Large intestine (tissue), 12 donors: ENCODE measurements at places on chromosomes 12 and 14.

- H3K27me3 ChIP-seq, result no peaks in the 10 kb centered on the region
- H3K36me3 ChIP-seq, result no peaks in the 10 kb centered on the region
- H3K27ac ChIP-seq, result no peak overlapping the region
- no peak overlapping the region for H3K4me3 ChIP-seq
- no peaks in the 10 kb centered on the region for H3K4me1 ChIP-seq
Observed at GRCh38 chr12:9118158-9118557, 2.4 kb upstream of the A2M start.

DNA sequence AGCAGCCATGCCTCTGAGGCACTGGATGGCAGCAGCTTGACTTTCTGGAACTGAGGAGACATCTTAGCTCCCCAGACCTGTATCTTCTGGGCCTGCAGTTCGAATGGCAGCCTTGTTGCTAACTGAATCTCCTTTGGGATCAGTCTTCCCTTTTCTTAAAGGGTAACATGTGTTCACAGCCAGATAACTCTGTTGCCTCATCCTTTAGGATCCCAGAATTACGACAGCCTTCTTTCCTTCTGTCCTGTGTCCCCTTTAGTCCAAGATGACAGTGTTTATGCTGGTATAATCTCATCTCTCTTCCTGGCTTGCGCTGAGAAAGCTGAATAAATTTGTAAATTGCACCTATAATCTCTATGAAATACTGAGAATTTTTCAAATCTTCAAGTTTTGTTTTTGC, 9.1 kb upstream of the ERC1 start:
- DNase-seq, result no peak
- no peak overlapping the region for H3K4me3 ChIP-seq
- no peak overlapping the region for H3K27ac ChIP-seq
- H3K4me1 ChIP-seq, result no peaks in the 10 kb centered on the region
- no peaks in the 10 kb centered on the region for H3K36me3 ChIP-seq

- no peak overlapping the region for H3K27ac ChIP-seq
- DNase-seq, result no peak
- H3K4me3 ChIP-seq, result no peak overlapping the region
- H3K36me3 ChIP-seq, result no peaks in the 10 kb centered on the region
- H3K27me3 ChIP-seq, result no peaks in the 10 kb centered on the region
Observed at GRCh38 chr14:48628870-48629269, 953.5 kb upstream of the MDGA2 start.

- peaks cover 4% of the 10 kb centered on the region for H3K27me3 ChIP-seq
- H3K27ac ChIP-seq, result no peak overlapping the region
- H3K36me3 ChIP-seq, result no peaks in the 10 kb centered on the region
- peaks cover 3% of the 10 kb centered on the region for H3K4me1 ChIP-seq
- no peak overlapping the region for H3K4me3 ChIP-seq
Observed at GRCh38 chr12:2044165-2044564, 8.6 kb upstream of the CACNA1C start.

DNA sequence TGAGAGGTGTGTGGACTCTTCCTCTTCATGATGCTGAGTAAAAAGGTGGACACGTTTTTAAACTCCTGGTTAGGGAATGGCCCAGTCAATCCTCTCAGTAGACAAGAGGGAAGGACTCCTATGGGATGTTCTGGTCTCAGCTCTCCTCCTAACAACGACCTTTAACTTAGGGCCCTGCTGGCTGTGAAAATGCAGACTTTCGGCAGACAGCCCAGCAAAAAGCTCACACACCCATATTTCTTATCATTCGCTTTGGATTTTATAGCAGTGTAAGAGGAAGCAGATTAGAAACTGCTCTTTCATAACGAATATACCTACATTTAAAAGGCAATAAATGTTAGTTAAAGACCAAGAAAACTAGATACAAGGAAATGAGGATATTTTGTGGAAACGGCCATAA, 18.0 kb upstream of the YARS2 start:
- H3K27ac ChIP-seq, result peak overlapping the region; percentile 41
- H3K36me3 ChIP-seq, result no peaks in the 10 kb centered on the region
- H3K27me3 ChIP-seq, result no peaks in the 10 kb centered on the region
- H3K4me1 ChIP-seq, result peaks cover 20% of the 10 kb centered on the region

- no peaks in the 10 kb centered on the region for H3K4me1 ChIP-seq
- no peaks in the 10 kb centered on the region for H3K27me3 ChIP-seq
- H3K4me3 ChIP-seq, result no peak overlapping the region
- H3K36me3 ChIP-seq, result no peaks in the 10 kb centered on the region
- no peak overlapping the region for H3K27ac ChIP-seq
Observed at GRCh38 chr12:93877446-93877845, 200.3 kb downstream of the CRADD start.

DNA sequence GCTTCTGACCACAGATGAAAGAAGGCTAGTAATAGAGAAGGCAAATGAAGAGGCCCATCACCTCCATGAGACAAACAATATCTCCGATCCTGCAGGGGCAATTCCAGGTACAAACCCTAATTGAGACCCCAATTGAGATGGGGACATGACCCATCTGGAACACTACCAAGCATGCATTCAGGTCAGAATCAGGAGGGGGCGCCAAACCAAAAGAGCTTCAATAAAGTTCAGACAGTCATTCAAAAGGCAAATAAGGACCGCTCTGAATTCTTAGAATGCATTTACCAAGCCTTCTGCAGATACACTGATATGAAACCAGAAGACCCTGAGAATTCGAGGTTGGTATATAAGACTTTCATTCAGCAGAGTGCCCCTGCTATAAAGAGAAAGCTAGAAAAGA, 10.2 kb upstream of the EDDM3B start:
- no peaks in the 10 kb centered on the region for H3K27me3 ChIP-seq
- H3K4me1 ChIP-seq, result no peaks in the 10 kb centered on the region
- H3K4me3 ChIP-seq, result no peak overlapping the region
- H3K27ac ChIP-seq, result no peak overlapping the region

GRCh38 chr14:31953210-31953609, 123.9 kb upstream of the ARHGAP5 start:
- DNase-seq, result no peak
- H3K4me1 ChIP-seq, result peaks cover 12% of the 10 kb centered on the region
- H3K4me3 ChIP-seq, result no peak overlapping the region
- H3K27me3 ChIP-seq, result no peaks in the 10 kb centered on the region
- no peaks in the 10 kb centered on the region for H3K36me3 ChIP-seq

DNA sequence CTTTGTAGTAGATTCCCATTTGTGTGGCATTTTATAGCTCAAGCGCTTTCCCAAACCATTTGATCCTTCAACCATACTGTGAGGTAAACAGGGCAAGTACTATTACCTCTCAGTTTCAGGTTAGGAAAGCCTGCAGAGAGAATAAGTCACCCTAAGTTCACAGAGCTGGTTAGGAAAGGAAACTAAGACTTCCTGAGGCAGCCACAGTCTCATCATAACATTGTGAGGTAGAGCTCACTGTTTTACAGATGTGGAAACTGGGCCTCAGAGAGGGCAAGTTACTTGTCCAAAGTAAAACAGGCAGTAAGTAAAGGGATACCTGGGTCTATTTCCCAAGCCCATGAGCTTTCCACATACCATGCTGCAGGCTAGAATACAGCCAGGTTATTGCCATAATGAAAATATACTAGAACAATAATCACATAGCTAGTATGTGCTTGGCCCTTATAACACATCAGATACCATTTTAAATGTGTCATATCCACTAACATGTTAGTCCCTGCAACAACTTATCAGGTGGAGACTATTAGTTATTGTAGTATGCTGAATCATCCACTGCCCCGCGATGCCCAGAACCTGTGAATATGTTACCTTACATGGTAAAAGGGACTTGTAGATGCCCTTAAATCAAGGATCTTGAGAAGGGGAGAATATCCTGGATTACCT, 150.9 kb upstream of the GRIP1 start:
- no peaks in the 10 kb centered on the region for H3K27me3 ChIP-seq
- H3K36me3 ChIP-seq, result no peaks in the 10 kb centered on the region
- DNase-seq, result no peak
- H3K27ac ChIP-seq, result no peak overlapping the region
- peaks cover 6% of the 10 kb centered on the region for H3K4me1 ChIP-seq

GRCh38 chr12:106753526-106753925, 21.0 kb upstream of the RIC8B start:
- H3K27ac ChIP-seq, result no peak overlapping the region
- H3K27me3 ChIP-seq, result no peaks in the 10 kb centered on the region
- no peak for DNase-seq

- H3K36me3 ChIP-seq, result no peaks in the 10 kb centered on the region
- no peak overlapping the region for H3K4me3 ChIP-seq
- H3K27me3 ChIP-seq, result no peaks in the 10 kb centered on the region
- H3K27ac ChIP-seq, result no peak overlapping the region
Observed at GRCh38 chr12:61546296-61546695, 713.9 kb upstream of the USP15 start.

DNA sequence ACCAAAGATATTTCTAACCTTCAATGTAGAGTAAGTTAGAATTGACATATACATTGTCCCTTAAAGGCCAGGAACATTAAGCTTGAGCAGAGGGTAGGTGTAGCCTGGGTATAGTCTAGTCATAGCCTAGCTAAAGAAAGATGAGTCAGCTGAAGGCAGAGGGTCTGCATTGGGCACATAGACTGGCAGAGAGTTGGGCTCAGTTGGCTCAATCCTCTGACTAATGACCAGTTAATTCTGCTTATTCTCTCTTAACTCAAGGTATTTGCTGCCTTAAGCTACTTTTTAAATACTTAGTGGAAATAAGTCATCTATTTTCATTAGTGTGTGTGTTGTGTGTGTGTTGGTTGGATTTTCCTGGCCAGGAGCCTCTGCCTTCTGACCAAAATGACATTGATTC, 467.1 kb downstream of the RAD51B start:
- no peaks in the 10 kb centered on the region for H3K36me3 ChIP-seq
- DNase-seq, result no peak
- no peak overlapping the region for H3K4me3 ChIP-seq
- no peaks in the 10 kb centered on the region for H3K27me3 ChIP-seq
- peaks cover 29% of the 10 kb centered on the region for H3K4me1 ChIP-seq

DNA sequence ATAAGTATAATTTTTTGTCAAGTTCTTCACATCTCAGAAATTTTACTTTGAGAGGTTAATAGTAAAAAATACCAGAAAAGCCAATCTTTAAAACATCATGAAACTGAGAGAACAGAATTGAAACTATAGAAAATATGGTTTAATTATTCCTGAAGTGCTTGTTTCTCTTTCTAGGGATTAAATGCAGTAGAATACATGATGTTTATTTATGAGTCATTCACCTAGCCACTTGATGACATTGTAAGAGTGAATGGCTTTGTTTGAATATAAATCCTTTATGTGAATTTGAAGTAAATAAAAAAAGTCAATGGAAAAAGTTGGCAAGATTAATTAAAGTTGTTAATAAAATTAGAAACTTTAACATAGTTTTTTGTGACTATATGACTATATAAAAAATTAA, 48.4 kb downstream of the KTN1 start:
- H3K36me3 ChIP-seq, result peaks cover 31% of the 10 kb centered on the region
- no peak overlapping the region for H3K4me3 ChIP-seq
- H3K4me1 ChIP-seq, result no peaks in the 10 kb centered on the region
- H3K27ac ChIP-seq, result no peak overlapping the region
- no peak for DNase-seq
- H3K27me3 ChIP-seq, result no peaks in the 10 kb centered on the region

- no peak overlapping the region for H3K27ac ChIP-seq
- H3K4me3 ChIP-seq, result no peak overlapping the region
- no peaks in the 10 kb centered on the region for H3K36me3 ChIP-seq
- no peaks in the 10 kb centered on the region for H3K4me1 ChIP-seq
- no peak for DNase-seq
- H3K27me3 ChIP-seq, result no peaks in the 10 kb centered on the region
Observed at GRCh38 chr12:1882850-1883470, 35.5 kb downstream of the CACNA2D4 start.

DNA sequence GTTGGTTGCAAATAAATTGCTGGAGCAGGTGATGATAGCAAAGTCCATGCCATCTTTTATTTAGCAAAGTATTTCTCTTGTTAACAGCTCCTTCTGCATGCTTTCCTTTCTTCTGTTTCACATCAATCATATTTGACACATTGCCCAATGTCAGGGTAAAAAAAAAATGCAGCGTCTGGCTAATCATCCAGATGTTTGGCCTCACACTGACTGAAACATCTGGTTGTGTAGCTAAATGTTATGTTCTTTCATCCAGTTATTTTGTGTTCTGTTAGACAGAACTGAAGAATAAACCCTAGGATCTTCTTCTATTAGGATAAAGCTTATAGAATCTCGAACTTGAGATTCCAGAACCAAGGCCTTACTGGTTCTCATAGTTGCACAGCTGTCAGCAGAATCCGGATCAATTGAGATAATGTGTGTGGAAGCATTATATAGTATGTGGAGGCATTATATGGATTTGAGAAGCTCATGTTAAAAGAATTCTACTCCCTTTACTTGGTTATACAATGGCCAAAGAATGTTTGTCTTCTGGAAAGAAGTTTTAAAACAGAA, 859.2 kb downstream of the DIO2 start:
- no peak overlapping the region for H3K27ac ChIP-seq
- no peak for DNase-seq
- H3K27me3 ChIP-seq, result no peaks in the 10 kb centered on the region
- H3K4me1 ChIP-seq, result no peaks in the 10 kb centered on the region

- no peaks in the 10 kb centered on the region for H3K4me1 ChIP-seq
- DNase-seq, result no peak
- H3K4me3 ChIP-seq, result no peak overlapping the region
- H3K36me3 ChIP-seq, result no peaks in the 10 kb centered on the region
- H3K27me3 ChIP-seq, result no peaks in the 10 kb centered on the region
Observed at GRCh38 chr14:49193332-49194065, 392.7 kb downstream of the RPS29 start.

GRCh38 chr12:104459368-104459909, 2.7 kb downstream of the CHST11 start:
- no peak overlapping the region for H3K4me3 ChIP-seq
- no peaks in the 10 kb centered on the region for H3K36me3 ChIP-seq
- H3K27ac ChIP-seq, result no peak overlapping the region
- H3K27me3 ChIP-seq, result peaks cover 56% of the 10 kb centered on the region

GRCh38 chr12:5088586-5089264, 45.0 kb downstream of the KCNA5 start:
- H3K4me1 ChIP-seq, result no peaks in the 10 kb centered on the region
- DNase-seq, result no peak

GRCh38 chr12:32868885-32869284, 27.7 kb downstream of the PKP2 start:
- no peak overlapping the region for H3K27ac ChIP-seq
- no peaks in the 10 kb centered on the region for H3K27me3 ChIP-seq
- peaks cover 3% of the 10 kb centered on the region for H3K4me1 ChIP-seq
- peaks cover 23% of the 10 kb centered on the region for H3K36me3 ChIP-seq

DNA sequence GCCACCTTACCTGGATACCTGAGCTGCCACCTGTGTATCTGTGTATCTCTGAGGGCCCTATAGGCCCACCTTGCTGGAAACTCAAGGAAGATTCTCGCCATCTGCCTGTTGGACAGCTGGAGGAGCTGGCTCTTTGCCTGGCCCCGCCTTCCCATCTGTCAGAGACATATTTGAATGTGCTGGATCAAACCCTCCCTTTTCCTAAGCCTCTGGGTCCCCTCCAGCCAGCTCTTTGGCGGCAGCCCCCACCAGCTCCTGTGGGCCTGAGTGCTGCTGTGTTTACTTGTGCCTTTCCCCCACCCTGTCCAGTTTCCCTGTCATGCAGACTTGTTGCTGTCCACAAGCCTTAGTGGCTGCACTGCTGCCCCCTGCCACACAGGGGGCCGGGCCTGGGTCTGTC, 55.9 kb upstream of the SRSF5 start:
- no peak overlapping the region for H3K27ac ChIP-seq
- no peaks in the 10 kb centered on the region for H3K27me3 ChIP-seq
- peak; percentile 55 for DNase-seq
- H3K4me3 ChIP-seq, result no peak overlapping the region
